Activated CD4-positive, alpha-beta T cell treated with anti-CD3 and anti-CD28 coated beads, Interleukin-2, amount 10 ng/mL, durations not matched to agents 24 days and 14 days (primary cell): ENCODE measurements at places on chromosomes 2 and 18.

DNA sequence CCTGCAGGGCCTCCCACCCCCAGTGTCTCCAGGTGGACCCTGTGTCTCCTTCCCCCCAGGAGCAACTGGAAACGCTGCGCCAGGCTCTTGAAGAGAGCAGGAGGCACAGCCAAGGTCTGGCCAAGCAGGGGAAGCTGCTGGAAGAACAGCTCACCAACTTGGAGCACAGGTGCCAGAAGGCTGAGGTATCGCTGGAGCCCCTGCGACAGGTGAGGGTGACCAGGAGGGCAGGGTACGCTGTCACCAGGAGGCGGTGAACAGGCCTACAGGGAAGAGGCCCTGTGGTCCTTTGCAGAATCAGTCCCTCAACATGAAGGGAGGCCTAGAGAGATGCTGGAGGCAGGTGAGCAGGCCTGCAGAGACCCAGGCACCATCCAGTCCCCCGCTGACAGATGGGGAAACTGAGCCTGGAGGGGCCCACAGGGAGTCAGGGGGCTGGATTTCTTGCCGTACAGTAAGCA lies 15.6 kb upstream of the SNED1 start:
- H3K27ac ChIP-seq = no peak overlapping the region
- H3K36me3 ChIP-seq = no peaks in the 10 kb centered on the region

DNA sequence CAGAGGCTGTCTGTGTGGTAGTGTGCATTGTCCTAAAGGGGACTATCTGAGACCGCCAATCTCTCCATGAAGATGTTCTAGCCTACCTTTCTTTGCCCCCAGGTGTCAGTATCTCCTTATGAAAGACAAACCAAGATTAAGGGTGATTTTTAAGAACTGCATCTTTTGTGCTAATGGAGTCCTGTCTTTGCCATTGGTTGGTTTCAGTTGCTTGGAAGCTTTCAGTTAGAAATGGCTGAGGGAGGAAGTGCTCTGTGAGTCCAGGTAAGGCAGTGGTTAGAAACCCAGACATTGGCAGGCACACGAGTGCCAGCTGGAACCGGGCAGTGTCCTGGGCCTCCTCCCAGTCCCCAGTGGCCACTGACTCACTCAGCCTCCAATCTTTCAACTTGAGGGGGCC lies 111.3 kb downstream of the DOCK10 start:
- peak; percentile 68 for DNase-seq
- H3K27me3 ChIP-seq = no peaks in the 10 kb centered on the region
- H3K4me1 ChIP-seq = peaks cover 83% of the 10 kb centered on the region
- H3K36me3 ChIP-seq = peaks cover 63% of the 10 kb centered on the region

DNA sequence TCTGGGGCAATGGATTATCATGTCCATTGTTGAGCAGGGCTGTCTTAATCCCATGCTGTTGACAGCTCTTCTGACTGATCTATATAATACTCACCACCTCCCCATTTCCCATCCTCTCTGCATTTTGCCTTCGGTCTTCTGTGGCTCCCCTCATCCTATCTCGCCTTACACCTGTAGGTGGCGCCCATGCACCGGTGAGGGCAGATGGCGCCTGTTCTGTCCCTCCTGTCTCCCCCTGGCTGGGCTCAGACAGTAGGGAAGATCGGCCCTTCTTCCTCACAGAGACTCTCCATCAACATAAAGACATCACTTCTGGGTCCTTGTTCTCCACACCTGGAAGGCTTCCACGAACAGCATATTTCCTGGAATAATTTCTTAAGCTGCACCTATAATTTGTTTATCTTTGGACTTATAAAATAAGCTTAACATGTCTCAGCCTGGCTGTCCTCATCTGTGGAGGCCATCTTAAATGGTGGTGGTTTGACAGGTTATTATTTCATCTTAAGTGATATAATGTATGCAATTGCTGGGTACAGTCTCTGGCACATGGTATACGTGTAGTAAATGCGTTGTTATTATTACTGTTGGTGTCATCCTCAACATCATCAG lies 10.9 kb upstream of the CDH20 start:
- H3K4me1 ChIP-seq = no peaks in the 10 kb centered on the region
- H3K4me3 ChIP-seq = no peak overlapping the region
- no peaks in the 10 kb centered on the region for H3K27me3 ChIP-seq

GRCh38 chr18:31626409-31626808 lies 34.7 kb downstream of the TTR start:
- no peaks in the 10 kb centered on the region for H3K36me3 ChIP-seq
- H3K27ac ChIP-seq = no peak overlapping the region
- H3K27me3 ChIP-seq = peaks cover 6% of the 10 kb centered on the region
- H3K4me3 ChIP-seq = no peak overlapping the region
- H3K4me1 ChIP-seq = no peaks in the 10 kb centered on the region

DNA sequence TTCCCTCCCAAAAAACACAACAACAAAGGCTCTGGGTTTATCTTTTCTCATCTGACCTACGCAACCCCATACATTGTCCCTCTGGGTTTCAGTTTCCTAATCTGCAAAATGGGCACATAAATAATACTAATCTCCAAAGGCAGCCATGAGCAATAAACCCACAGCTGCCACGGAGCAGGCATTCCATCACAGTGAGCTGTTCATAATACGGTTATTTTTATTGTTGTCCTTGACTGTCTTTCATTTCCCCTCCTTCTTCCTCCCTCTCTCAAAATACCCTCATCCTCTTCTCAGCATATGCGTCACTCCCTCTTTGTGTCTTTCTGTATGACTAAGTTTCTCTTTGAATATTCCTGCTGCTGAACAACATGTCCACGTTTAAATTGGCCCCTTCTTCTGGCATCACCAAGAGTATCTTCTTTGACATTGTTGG lies 129.8 kb upstream of the CAB39 start:
- peaks cover 31% of the 10 kb centered on the region for H3K4me1 ChIP-seq
- H3K27ac ChIP-seq = peak overlapping the region; percentile 85
- DNase-seq = peak; percentile 72
